ENCODE measurements at places on chromosomes 11 and 22.

GRCh38 chr11:111981270-111981669 is 43.9 kb upstream of the DLAT start:
- DNase-seq = no peak

- no peak for DNase-seq
These were observed 663 bp downstream of the MRGPRG start for GRCh38 chr11:3217818-3218482.

DNA sequence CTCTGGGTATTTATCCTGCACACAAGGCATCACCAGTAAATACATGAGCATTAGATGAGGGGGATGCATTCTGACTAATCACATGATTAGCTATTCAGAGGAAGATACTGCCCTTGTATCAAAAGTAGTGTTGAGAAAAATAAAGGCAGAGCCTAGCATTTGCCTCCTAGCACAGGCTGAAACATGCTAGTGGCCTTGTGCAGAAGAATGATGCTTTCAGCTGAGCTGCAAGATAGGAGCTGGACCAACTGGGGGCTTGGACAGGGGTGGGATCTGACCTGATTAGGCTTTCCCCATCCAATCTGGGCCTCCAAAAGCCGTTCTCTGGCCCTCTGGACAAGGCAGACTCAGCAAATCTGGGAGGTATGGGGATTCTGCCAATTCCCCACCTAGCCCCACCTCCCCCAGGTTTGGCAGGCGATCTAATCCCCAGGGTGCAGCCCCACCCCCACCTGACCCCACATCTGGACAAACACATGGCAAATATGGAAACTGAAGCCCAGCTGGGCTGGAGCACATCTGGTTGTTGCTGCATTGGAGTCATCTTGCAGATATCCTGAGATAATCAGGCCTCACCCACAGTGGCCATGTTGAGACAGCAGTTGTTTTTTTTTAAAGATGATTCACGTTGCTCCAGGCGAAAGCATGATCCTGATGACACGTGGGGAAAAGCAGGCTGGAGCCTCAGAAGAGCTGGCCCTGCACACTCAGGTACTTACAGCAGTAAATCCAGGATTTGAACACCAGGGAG is 4.4 kb upstream of the MISFA start:
- peak; percentile 28 for DNase-seq

DNA sequence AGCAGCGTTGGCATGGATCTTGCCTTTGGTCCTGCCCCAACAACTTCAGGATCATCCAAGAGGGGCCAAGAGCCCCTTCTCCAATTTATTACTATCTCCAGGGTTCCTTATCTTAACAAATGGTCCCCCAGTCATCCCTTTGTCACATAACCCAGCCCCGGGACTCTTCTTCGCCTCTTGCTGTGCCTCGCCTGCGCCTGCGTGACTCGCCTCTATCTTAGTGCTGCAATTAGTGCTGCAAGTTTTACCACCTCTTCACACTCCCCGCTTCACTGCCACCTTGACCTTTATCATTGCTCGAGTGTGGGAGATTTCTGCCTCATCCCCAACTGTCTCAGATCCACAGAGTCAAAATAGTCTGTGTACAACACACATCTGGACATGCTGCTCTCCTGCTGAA is 4.0 kb upstream of the IGSF22 start:
- no peak for DNase-seq

DNA sequence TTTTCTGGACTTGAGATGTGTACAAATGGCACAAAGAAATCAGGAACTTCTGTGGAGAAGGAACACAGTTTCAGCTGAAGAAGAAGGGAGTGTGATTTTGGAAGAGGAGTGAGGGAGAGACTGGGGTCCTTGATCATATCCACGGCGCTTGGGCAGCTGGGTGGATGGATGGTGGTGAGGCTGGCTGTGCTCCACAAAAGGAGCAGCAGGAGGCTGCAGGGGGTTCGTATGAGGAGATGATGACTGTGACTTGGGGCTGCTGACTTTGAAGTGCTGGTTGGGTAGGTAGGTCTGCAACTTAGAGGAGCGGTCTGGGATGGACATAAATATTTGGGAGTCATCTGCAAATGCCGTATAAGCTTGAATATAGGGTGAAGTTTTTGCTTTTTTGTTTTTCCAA is 1.3 kb upstream of the DCHS1 start:
- no peak for DNase-seq

DNA sequence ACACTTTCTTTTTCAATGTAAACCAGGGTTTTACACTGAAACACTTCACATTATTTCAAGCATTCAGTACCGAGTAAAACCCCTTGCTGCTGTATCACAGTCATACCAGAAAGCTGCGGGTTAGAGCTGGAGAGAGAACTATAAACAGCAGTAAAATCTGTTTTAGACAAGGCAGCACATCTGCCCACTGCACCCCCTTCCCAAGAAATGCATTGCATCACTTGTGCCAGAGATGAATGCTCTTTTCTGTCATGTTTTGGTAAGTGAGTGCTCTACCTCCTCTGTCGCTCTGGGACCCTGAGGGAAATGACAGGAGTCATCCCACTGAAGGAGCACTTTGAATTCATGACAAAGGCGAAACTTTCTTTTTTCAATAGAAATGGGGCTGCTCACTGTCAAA is 107.2 kb downstream of the MAML2 start:
- DNase-seq = no peak

- peak; percentile 7 for DNase-seq
These were observed 97.2 kb downstream of the GRIK4 start for GRCh38 chr11:120608760-120609211.

GRCh38 chr11:96204721-96205459 is 138.1 kb downstream of the MAML2 start:
- no peak for DNase-seq

DNA sequence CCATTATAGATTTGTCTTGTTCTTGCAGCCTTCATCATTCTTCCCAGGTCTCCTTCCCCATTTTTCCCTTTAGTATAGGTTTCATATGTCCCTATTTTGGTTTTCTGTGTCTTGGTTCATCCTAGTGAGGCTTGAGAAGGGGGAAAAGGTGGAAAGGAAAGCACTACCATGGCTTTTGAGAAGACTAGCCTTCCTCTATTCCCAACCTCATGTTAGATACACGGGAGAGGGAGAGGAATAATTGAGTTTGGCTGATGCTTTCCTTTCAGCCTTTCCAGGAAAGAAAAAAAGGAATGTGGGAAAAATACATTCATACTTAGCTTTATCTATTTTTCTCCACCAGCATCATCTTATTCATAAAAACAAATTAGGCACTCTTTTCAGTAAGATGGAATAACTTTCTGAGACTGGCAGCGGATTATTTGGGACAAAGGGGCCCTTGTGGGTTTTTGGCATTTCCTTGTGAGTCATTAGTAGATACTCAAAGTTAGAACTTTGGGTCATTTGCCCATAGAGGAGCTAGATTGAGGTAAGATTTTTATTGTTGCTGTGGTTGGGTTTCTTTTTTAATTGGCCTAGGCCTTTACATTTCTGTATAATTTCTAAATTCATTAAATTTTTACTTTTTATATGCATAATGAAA is 23.8 kb downstream of the CAPRIN1 start:
- peak; percentile 19 for DNase-seq

GRCh38 chr11:13667795-13668101 is 720 bp upstream of the FAR1 start:
- no peak for DNase-seq

- no peak for DNase-seq
These were observed 28.8 kb upstream of the ETS1 start for GRCh38 chr11:128616161-128616560.

DNA sequence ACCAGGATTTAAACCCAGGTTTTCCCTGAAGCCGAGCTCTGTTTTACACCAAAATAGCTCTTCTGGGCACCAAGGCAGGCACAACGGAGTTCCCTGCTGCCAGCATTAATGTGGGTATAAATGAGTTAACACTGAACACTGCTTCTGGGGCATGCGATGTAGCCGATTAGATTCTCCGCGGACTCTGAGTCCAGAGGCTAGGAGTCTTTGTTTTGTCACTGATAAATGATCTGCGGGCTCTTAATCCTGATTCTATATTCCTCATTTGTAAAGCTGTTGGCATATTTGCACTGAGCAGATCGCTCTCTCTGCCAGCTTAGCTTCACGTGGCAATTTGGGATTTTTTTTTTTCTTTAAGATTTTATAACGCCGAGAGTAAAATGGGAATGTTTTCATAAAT is 16.8 kb upstream of the LDLRAD3 start:
- DNase-seq = no peak

- DNase-seq = no peak
These were observed 75.6 kb downstream of the CLPB start for GRCh38 chr11:72358466-72359405.

DNA sequence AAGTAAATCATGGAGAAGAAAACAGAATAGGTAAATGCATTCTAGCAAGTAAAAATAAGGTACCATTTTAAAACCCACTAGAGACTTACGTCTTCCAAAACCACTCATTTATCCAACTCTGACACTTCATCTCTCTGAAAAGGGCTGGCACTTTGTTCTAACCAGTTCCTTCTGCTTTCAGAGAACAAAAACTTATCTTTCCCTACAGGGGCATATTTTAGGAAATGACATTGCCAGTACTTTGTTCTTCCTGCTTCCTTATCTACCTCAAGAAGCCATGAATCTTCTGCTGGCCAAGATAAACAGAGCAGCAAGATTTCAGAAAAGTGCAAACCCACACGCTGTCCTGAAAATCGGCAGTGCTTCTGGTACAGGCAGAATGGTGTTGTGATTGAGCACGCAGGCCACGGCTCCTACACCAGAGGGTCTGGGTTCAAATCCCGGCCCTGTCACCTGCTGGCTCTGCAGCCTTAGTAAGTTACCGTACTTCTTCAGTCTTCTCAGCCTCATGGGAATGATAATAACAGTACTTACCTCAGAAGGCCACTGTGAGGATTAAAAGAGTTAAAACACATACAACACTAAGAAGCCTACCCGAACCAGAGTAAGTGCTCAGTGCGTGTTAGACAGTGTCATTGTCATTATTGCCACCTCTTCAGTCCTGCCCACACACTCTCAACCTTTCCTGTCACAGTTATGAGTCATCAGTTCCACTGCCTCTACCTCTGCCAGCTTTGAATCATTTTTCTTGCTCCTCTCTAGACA is 11.0 kb downstream of the MPZL3 start:
- no peak for DNase-seq

GRCh38 chr11:112267188-112267591 is 6.5 kb upstream of the PLET1 start:
- no peak for DNase-seq

GRCh38 chr11:16945671-16946469 is 68.3 kb downstream of the PLEKHA7 start:
- no peak for DNase-seq

GRCh38 chr11:118912742-118913410 is 12.8 kb downstream of the BCL9L start:
- DNase-seq = no peak

DNA sequence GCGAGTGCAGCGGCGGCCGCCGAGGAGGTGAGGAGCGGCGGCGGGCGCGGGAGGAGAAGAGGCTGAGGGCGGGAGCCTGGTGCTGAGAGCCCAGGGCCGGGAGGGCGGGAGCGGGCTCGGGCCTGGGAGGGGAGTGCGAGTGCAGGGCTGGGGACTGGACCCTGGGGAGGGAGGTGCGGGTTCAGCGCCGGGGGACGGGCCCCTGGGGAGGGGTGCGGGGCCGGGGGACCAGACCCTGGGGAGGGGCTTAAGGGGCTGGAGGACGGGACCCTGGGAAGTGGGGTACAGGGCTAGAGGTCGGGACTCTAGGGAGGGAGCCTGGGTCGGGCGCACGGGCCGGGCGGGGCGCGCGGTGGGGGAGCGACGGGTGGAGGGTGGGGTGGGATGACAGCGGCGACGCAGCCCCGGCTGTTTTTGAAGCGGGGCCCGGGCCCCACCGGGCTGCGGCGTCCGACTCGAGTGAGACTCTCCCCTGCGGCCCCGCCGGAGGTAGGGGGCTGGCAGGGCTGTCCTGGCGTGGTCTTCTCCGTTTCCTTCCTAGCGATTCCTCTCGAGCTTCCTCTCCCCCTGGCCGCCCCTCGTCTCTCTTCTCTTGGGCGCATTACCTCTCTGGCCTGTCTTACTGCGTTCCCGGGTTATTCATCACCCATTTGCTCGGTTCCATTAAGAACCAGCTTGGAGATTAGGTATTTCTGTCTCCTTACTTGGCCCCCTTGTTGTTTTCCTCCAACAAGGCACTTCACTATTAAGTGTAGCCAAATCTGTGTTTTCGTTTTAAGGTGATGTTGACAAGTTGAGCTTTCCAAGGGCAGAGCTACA is 754 bp downstream of the NUP50 start:
- no peak for DNase-seq

- DNase-seq = no peak
These were observed 166.9 kb downstream of the NAV2 start for GRCh38 chr11:19879307-19880087.

DNA sequence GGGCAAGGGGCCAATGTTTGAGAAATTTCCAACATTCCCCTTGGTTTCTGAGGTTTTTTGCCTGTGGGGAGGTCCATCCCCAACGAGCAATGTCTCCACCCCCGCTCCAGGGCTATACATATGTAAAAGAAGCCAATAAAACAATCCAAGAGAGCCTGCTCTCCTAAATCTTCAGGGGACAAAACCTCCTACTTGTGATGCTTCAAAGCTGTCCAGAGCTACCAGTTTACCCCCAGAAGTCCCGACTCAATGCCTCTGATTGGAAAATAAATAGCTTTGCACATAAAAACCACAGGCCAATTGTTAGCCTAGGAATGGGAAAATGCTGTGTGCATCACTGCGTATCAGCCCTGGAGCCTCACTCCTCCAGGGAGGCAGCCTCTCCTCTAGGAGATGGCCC is 66.0 kb upstream of the PAX6 start:
- DNase-seq = no peak

DNA sequence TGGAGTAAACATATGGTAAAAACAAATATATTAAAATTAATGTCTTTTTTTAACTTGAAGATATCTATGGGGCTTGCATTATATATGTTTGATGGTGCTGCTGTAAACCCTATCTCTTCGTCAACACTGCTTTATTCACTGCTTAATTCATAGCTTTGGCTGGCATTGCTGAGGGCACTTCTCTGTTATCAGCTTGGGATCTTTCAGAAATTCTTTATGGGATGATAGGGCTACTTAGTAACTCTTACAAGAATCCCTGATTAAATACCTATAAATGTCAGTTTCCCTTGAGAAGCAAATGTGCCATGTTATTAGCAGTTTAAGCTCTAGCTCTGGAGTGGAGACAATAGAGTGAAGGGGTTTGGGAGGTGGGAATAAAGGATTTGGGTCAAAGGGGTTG is 112.3 kb downstream of the SWAP70 start:
- DNase-seq = no peak

GRCh38 chr11:68189082-68189481 is 24.0 kb downstream of the KMT5B start:
- no peak for DNase-seq

- DNase-seq = no peak
These were observed 55.2 kb downstream of the SYTL2 start for GRCh38 chr11:85755701-85756100.

- no peak for DNase-seq
These were observed 4.9 kb downstream of the LARGE2 start for GRCh38 chr11:45927332-45927683.

- DNase-seq = no peak
These were observed 31.6 kb upstream of the SHANK2 start for GRCh38 chr11:71283971-71284441.

- DNase-seq = no peak
These were observed 497.0 kb upstream of the TENM4 start for GRCh38 chr11:79937676-79938334.

All from AG09319 (cell line).